ENCODE measurements at places on chromosomes 1 and 21. TPM values are rescaled to one million over a fixed set of nuclear protein-coding genes. Genes with fewer than 3 reads are reported as not detected.

Gene OR14K1
- total RNA-seq = not detected

Gene KRTAP10-4
- not detected for total RNA-seq

DNA sequence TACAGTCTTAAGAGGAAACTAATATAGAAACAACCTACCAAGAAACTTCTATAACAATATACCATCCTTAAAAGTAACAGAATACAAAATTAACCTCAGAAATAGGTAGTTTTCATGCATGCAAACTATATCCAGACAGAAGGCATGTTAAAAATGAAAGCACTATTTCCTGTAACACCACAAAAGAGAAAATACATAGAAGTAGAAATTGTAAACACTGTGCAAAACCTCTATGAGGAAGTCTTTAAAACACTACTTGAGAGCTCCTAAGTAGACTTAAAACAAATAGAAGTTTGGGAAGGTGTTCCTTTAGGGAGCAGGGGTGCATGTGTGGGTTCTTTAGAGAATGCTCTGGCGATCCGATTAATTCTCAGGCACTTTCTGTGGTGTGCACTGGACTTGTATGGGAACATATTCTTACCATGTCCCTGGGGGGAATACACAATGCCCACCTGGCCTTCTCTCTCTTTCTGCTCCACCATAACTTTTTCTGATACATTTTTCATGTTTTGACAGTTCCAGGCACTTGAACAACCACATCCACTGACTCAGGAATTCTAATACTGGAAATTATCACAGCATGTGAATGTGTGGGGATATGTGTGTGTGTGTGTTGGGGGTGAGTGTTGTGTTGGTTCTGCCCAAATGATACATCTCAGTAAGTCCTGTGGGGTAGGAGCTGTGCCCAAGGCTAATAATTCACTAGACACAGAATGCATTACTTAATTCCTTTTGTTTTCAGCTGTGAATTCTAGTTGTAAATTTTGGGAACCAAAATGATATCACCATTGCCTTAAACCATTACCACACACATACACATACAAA, 866.3 kb upstream of the B3GALT2 start:
- DNase-seq = no peak

GRCh38 chr1:202122639-202123335, at the start of gene GPR37L1:
GPR37L1 (plus strand) TSS chr1:202122917; CDS start chr1:202122964, 47 bp downstream.
- no peak for DNase-seq

Gene C8A
- total RNA-seq = not detected

GRCh38 chr1:20443703-20444586, 42.1 kb downstream of the CAMK2N1 start:
- DNase-seq = no peak

- DNase-seq = peak; percentile 84
Measured at GRCh38 chr1:9494936-9495758, 44.1 kb upstream of the SLC25A33 start.

GRCh38 chr1:207010726-207011125, 21.8 kb downstream of the C1orf116 start:
- DNase-seq = no peak

Gene TPTE
- not detected for total RNA-seq

DNA sequence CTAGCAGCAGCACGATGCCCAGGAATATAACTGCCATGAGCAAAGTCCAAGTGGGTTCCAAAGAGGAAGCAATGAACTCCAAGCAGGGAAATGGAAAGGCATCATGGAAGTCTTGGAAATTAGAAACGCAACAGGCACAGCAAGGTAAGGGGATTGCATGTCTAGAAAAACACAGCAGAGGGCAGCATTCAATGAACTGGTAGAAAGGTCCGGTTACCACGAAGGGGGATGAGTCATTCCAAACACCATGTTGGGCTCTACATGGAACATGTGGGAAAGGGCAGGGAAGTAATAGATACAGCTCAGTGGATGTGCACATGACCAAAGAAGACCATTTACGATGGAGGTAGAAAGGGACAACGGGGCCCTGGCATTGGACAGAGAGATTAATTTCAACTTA, 36.4 kb downstream of the RXRG start:
- DNase-seq = no peak

GRCh38 chr1:53063744-53064515, 1.9 kb downstream of the PODN start:
- no peak for DNase-seq

- DNase-seq = no peak
Measured at GRCh38 chr1:11067716-11068599, 8.1 kb upstream of the SRM start.

GRCh38 chr1:28341591-28341990, 12.8 kb downstream of the MED18 start:
- no peak for DNase-seq

- no peak for DNase-seq
Measured at GRCh38 chr1:25837262-25837875, 17.6 kb downstream of the MTFR1L start.

GRCh38 chr1:161981126-161981525, 42.5 kb downstream of the OLFML2B start:
- DNase-seq = no peak

DNA sequence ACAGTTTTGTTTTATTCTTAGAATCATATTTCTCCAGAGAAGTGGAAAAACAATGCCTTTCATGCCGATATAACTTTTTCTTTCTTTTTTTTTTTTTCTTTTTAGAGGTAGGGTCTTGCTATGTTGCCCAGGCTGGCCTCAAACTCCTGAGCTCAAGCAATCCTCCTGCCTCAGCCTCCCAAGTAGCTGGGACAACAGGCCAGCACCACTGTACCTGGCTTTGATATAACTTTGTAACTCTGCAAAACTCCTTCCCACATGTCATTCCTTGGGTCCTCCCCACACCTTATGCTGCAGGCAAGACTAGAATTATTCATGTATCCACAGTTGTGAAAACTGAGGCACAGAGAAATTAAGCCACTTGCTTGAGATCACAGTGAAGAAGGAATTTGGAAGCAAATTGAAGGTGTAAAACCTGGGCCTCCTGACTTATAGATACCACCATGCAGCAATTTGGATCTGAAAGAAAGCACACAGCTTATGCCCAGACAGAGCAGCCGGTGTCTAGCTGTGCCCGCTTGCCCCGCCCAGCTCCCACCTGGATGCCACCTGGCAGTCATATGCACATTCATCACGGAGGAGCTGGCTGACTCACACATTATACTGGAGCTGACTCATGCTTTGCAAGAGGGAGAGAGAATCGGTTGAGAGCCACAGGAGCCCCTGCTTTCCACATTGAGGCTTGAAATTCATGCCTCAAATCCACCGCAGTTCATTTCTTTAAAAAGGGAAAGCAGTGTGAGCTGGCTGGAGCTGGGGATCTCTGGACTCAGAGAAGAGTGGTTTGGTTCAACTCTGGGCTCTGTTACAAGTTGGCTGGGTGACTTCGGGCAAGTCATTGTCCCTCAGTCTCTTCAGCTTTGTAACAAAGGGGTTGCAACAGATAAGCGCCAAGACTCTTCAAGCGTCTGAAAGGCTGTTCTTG, 8.3 kb upstream of the SLC2A1 start:
- DNase-seq = peak; percentile 45

DNA sequence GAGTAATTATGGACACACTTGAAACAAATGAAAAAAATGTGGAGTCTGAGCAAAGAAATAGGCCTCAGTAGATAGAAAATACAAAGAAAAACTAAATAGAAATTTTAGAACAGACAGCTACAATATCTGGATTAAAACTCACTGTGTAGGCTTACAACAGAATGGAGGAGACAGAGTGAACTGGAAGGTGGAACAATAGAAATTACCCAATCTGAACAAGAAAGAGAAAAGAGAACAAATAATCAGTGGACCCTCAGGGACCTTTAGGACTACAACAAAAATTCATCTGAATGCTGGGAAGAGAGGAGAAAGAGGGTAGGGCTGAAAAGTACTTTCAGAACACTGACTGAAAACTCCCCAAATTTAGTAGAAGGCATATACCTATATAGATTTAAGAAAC, 90.0 kb downstream of the POU2F1 start:
- no peak for DNase-seq

Measured in activated T-cell treated with anti-CD3 and anti-CD28 coated beads, Interleukin-2, amount 50 U/mL, for 72 hours (primary cell).